ENCODE measurements at places on chromosomes 7 and 10.

DNA sequence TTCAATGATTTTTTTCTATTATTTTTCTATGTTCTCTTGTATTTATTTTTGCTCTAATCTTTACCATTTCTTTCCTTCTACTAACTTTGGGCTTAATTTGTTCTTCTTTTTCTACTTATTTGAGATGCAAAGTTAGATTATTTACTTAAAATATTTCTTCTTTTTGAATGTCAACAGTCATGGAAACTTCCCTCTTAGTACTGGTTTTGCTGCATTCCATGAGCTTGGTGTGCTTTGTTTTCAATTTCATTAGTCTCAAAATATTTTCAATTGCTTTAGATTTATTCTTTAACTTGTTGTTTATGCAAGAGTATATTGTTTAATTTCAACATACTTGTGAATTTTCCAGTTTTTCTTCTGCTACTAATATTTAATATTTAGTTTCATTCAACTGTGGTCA lies 230.4 kb downstream of the LRRTM3 start:
- DNase-seq = no peak

DNA sequence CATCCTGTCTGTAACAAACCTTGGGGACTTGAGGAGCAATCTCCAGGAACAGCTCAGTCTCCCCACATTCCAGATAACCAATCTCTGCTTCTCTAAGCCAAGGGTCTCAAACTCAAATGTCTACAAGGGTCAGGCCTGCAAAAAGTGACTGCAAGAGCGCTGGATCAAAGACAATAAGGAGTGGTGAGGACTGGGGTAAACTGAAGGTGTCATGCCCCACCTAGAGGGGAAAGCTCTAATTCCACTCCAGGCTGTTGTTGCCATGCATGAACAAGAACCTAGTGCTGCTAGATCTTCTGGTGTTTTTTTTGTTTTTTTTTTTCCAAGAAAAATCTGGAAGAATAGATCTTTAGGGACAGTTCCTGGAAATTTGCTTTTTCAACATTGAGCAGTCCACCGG lies 117.9 kb upstream of the MACROH2A2 start:
- no peak for DNase-seq

- DNase-seq = no peak
Observed at GRCh38 chr10:33293531-33294170, 40.8 kb downstream of the NRP1 start.

DNA sequence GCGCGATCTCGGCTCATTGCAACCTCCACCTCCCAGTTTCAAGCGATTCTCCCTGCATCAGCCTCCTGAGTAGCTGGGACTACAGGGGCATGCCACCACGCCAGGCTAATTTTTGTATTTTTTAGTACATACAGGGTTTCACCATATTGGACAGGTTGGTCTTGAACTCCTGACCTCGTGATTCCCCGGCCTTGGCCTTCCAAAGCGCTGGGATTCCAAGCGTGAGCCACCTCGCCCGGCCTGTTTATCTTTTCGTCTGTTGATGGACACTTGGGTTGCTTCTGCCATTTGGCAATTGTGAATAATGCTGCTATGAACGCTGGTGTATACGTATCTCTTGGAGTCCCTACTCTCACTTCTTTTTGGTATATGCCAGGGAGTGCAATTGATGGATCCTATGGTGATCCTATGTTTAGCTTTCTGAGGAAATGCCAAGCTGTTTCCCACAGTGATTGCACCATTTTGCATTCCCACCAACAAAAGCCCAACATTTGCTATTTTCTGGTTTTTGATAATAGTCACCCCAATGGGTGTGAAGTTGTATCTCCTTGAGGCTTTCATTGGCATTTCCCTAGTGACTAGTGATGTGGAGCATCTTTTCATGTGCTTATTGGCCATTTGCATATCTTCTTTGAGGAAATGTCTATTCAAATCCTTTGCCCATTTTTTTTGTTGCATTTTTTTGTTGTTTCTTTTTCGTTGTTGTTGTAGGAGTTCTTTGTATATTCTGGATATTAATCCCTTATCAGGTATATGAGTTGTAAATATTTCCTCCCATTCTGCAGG lies 3.5 kb downstream of the ANTXRL start:
- DNase-seq = no peak

GRCh38 chr10:53909791-53910190 lies 891.2 kb downstream of the PCDH15 start:
- DNase-seq = no peak

GRCh38 chr7:101817471-101818286 lies at the start of gene CUX1:
CUX1 (plus strand) TSS chr7:101817626; CDS start chr7:101817640, 14 bp downstream.
- peak; percentile 36 for DNase-seq

DNA sequence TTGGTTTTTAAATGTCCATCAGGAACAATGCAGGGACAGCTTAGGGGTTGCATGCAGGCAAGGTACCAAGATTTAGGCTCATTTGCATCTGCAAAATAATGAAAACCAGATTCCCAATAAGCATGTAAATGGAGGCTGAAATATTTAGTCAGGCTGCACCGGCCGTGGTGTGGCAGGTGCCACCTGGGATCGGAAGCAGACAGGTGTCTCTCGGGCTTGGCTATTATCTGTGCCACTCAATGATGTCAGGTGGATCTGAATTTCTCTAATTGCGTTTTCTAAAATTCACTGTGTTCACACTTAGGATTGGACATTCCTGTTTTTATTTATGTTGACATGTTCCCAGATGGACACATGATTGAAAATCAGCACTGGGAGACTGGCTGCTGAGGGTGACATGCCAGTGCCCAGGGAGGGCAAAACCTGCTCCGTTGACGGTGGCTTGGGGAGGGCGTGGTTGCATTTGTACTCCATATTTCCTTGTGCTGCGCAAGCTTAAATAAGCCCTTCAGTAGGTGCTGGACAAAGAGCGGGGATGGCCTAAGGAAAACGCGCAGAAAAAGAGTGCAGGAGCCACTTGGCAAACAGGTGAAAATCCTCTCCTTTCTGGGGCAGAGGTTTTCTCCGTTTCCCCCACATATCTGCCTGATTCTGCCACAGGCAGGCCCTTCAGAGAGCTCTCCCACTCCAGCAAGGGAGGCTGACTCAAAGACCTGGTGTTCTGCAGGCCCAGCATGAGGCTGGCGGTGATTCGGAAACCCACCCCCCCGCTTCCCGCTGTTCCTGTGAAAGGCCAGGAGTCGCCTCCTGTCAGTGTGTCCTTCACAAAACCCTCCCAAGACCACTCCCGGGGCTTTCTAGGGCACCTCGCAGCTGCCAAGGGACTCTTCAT lies 142.5 kb downstream of the WDR37 start:
- DNase-seq = peak; percentile 11

DNA sequence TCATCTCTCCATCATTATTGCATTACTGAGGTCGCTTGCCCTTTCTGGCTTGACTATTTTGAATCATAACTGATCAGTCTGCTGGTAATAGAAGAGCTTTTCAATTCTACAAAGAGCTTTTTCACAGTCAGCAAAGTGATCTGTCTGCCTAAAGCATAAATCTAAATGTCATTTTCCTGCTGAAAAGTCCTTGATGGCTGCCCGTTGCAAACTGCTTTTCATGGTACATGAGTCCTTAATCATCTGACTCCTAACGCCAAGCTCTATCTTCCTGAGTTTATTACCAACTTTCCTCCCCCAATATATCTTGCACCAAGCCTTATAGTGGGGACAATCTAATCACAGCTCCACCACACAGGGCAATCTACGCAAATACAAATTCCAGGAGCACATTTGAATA lies 39.8 kb downstream of the THSD7A start:
- no peak for DNase-seq

DNA sequence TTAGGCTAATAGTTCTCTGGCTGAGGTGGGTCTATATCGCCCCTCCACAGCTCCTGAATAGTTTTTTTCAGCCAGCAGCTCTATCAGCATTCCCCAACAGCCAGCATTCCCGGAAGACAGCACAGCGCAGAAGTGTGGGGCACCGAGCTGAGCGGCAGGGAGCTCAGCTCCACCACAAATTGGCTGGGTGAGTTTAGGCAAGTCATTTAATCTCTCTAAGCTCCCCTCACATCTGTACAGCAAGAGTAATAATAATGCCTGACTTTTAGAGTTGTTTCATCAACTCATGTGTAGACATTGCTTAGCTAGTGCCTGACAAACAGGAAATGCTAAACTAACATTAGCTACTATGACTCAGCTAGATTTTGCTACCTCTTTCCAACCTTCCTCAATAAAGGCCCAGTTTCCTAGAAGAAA lies 247.9 kb upstream of the PTN start:
- no peak for DNase-seq

DNA sequence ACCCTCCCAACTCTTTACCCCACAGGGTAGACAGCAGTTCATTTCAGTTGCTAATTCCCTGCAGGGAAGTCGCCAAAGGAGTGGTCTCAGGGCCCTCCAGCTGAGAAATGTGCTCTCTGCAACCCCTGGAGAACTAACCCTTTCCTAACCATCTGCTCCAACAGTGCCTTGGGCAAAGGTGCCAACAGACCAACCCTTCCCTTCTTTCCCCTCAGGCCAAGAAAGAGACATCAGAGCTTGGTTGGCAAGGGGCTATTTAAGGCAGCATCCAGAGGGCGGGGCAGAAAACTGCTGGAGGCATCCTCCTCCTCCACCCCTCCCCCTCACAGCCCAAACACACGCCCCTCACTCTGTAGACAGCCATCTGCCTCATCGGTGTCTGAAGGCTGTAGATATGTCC lies 1.7 kb downstream of the SORBS1 start:
- DNase-seq = no peak

- no peak for DNase-seq
Observed at GRCh38 chr7:120304674-120305073, 31.7 kb downstream of the KCND2 start.

DNA sequence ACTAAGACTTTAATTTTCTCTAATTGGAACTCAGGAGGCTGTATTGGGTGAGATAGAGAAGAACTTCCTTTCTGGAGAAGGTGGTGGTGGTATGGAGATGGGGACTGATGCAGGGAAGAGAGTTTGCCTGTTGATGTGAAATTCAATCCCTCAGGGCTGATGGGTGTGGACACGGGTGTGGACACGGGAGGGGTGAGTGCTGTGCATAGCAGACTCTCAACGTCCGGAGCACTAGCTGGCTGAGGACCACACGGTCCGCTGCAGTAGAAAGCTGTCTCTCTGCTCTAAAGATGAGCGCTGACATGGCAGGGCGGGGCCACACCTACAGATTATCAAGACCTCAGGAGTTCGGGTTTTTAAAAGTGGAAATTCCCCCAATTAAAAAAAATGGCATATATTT lies 148.5 kb upstream of the PITRM1 start:
- no peak for DNase-seq

Data from stimulated activated CD8-positive, alpha-beta memory T cell treated with anti-CD3 and anti-CD28 coated beads, Interleukin-4, amount 100 ng/mL, for 48 hours (primary cell).